ENCODE measurements at places on chromosomes 1 and 21. TPM values are rescaled to one million over a fixed set of nuclear protein-coding genes. Genes with fewer than 3 reads are reported as not detected.

DNA sequence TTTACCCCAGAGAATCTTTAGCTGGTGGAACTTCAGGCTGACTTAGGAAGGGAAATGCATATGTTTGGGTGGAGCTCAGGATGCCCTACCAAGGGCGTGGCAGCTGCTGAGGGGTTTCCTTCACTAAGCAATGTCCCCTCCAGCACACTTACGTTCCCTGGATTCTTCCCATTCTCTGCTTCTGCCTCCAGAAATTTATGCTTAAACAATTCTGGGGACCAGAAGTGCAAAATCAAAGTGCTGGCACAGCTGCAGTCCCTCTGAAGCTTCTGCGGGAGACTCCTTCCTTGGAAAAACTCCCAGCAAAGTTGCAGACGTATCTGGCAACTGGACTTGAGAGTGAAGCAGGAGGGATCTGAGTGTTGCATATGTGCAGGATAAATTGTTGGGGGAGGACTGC, 402.8 kb downstream of the PCP4 start:
- no peak for DNase-seq

GRCh38 chr1:43294761-43295160, 6.0 kb upstream of the TIE1 start:
- DNase-seq: no peak

DNA sequence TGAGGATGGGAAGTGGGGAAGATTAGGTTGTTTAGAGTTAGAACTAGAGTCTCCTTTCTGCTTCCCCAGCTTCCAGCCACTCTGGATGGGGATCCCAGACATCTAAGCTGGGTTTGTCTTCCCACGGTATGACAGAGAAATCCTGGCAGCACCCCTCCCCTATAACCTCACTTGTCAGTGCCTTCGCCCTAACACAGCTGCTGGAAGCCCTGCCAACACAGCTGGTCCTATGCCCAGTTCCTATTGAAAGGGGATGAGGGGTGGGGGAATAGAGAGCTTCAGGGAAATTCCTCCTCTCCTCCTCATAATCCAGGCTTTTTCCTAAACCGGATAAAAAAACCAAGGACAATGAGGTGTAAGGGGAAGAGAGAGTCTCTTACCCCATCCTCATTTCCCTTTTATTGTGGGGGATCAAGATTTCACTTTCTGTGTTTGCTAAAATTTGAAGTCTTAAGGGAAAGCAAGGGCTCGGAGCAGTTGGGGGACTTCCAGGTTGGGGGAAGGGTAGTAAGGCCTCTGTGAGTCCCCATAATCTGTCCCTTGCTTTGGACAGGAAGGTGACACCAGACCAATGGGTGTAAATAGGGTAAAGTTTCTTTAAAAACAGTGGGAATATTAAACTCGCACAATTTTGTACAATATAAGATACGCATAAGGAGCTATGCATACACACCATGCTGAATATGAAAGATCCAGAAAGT, 590 bp downstream of the TMOD4 start:
- peak; percentile 7 for DNase-seq

- DNase-seq: no peak
Measured at GRCh38 chr1:107949467-107950253, 15.3 kb downstream of the VAV3 start.

- no peak for DNase-seq
Measured at GRCh38 chr1:191582169-191582568, 576.1 kb upstream of the RGS18 start.

DNA sequence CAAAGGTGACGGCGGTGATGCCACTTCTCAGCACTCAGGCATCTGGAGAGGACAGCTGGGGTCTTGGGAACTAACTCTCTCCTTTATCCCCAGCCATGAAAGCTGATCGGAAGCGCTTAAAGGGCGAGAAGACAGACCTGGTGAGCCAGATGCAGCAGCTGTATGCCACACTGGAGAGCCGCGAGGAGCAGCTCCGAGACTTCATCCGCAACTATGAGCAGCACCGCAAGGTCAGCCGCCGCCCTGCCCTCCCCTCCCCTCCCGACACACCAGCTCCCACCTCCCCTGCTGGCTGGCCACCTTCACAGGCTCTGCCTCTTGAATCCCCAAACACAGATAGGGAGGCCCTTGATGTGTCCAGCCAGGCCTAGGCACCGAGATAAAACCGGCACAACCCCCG, 118.9 kb upstream of the TMEM51 start:
- DNase-seq: no peak

GRCh38 chr1:41758904-41759548, 159.7 kb downstream of the HIVEP3 start:
- peak; percentile 92 for DNase-seq

DNA sequence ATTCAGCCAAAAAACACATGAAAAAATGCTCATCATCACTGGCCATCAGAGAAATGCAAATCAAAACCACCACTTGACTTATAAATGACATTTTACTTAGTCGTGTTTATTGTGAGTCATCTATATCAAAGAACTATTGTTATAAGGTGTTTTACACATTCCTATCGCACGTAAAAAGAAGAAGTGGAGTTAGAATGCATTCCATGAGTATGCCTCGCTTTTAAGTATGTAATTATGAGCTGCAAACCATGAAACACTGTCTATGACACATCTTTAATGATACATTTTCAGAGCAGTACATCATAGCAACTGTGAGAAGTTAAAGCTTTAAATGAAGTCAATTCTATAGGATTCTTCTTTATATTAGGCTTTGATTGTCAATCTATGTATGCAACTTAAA, 614.3 kb upstream of the ADAMTS5 start:
- DNase-seq: peak; percentile 65

DNA sequence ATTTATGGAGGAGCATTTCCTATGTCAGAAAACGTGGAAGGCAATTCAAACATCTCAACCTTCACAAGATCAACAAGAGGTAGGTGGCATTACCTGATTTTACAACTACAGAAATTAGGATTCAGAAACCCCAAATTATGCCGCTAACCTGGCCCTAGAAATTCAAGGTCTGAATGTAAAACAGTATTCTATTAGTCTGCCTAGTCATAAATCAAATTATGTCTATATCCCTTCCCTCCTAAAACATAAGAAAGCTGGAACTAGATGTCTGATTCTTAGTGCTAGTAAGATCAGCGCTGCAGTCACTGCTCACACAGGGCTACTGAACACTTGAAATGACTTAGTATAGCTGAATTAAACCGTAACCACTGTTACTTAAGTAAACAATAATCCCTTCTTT, 1.4 kb downstream of the TOMM20 start:
- DNase-seq: peak; percentile 46

DNA sequence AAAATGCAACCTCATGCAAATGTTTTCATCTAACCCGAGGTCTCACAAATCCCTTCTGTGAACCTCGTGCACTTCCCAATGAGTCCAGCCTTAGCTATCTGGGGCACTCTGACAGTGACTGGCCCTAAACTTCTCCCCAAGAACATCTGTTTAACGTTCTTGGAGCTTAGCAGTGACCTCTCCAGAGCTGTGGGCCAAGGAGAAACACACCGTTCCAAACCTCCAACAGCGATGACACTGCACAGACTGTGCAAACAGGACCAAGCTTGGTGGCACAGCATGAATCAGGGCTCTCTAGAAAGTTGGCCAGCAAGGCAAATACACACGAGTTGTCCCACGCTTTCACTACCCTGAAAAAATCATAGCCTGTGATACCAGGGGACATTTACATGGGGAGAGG, 15.8 kb downstream of the BEND5 start:
- DNase-seq: peak; percentile 28

DNA sequence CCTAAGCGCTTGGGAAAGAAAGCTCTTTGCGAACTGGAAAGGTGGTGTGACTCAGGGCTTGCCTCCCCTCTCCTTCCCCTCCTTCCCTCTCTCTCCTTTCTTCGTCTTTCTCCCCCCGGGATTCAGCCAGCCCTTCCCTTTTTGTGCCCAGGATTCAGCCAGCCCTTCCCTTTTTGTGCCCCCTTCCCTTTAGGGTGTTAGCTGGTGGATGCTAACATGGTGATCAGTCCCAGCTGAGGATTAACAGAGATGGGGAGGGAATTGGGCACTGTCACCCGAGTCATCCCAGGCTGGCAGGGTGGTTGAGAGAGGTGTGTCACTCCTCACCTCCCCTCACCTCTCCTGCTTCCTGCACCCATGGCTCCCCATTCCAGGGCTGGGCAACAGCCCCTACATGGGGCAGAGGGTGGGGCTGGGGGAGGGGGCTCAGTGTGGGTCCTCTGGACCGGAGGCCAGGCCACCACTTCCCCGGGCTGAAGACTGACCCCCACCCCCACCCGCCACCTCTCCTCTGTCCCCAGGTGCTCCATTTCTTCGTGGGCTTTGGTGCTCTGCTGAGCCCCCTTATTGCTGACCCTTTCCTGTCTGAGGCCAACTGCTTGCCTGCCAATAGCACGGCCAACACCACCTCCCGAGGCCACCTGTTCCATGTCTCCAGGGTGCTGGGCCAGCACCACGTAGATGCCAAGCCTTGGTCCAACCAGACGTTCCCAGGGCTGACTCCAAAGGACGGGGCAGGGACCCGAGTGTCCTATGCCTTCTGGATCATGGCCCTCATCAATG, 51.5 kb downstream of the ELK4 start:
- no peak for DNase-seq

- peak; percentile 3 for DNase-seq
Measured at GRCh38 chr1:88650676-88651418, 33.2 kb upstream of the PKN2 start.

GRCh38 chr1:161133220-161133740, 813 bp upstream of the DEDD start:
- peak; percentile 37 for DNase-seq

- DNase-seq: no peak
Measured at GRCh38 chr1:211874521-211875347, 44.2 kb upstream of the LPGAT1 start.

DNA sequence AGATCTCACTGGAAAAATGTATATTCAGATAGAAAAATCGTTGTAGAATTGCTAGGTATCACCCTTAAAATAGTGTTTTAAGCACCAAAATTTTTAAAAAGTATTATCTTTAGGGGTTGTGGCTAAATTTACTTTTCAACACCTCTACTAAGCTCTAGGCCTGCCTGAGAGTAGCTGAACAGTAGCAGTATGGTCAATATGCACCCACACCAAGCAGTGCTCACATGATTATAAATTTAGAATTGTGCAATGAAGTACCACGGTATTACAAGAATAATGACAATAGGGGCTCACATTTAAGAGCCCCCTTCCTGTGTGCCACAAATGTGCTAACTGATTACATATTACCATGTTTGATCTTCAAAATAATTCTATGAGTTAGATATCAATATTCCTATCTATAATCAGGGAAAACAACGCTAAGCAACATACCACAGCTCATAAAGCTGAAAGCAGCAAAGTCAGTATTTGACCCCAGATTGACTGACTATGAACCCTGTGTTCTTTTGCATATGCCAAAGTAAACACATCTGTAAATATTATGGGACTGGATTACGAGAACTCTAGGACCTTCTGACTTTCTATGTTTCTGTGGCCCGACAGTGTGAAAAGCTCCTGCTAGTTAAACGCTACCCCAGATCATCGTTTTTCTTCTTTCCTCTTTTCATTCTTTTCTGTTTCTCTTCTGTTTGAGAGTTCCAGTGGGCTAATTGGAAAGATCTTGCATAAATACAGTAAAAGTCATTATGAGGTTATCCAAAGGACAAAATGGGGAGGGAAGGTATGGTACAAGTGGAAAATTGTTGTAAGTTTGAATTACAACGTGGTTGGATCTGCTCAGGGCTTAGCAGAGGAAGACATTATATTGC, 201.1 kb upstream of the C1orf87 start:
- DNase-seq: no peak

GRCh38 chr1:28115267-28115666, 26.9 kb upstream of the EYA3 start:
- no peak for DNase-seq

DNA sequence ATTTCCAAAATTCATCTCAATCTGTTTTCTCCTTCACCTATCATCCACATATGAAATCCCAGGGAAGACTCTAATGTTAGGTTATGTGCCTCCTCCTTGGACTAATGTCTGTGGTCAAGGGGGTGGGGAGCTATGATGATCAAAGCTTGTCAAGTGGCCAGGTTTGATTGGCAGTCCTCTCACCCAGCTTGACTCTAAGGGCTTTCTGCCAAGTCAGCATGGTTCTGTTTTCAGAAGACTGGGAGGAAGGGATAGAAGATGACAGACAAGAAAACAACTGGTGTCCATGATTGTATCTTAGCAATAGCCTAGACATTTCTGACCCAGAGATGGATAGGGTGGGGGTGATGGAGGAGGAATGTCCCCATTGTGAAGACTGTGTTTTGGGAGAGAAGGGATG, 9.1 kb upstream of the THEM5 start:
- no peak for DNase-seq

GRCh38 chr21:25934771-25935224, 200.0 kb downstream of the GABPA start:
- DNase-seq: peak; percentile 97

GRCh38 chr1:53616511-53616910, 122.5 kb downstream of the GLIS1 start:
- no peak for DNase-seq

DNA sequence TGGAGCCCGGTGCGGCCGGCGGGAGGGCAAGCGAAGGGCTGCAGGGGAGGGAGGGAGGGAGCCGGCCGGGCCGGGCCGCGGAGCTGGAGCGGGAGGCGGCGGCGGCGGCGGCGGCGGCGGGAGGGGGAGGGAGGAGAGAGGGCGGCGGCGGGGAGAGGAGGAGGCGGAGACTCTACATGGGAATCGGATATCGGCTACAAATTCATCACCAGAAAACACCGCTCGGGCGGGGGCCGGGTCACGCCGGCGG, at the start of gene AKT3:
Gene AKT3, minus strand, starts transcription at position 42 of the 250 bp plus-strand sequence. CDS start 7,073 bp downstream, outside the sequence.
- peak; percentile 94 for DNase-seq

GRCh38 chr1:183043872-183044854, 20.9 kb downstream of the LAMC1 start:
- peak; percentile 97 for DNase-seq

DNA sequence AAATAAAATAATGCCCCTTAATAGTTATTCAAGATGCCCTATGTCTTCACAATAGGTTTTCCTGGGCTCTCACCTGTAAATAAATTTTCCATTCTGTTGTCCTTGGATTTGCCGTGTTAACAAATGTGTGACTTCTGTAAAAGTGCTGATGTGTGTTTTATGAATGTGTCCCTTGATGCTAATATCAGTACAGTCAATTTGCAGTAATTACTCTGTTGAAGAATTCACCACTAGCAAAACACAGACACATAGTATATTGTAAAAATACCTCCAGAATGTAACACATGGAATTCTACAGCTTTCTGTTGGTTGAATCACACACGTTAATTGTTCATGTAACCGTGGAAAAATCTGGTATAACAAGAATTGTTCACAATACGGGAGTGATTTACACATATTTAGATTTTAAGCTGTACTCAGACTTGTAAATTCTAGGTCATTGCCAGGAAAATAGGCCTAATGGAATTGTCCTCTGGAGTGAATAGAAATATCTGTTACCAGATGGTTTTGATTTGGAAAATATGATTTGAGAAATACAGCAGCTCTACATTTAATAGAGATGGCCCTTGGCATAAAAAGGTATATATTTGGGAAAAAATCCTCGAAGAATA, 36.7 kb upstream of the KCNK2 start:
- peak; percentile 62 for DNase-seq

The GLIS1 gene
- 1.0 TPM for total RNA-seq

The KMO gene
- not detected for total RNA-seq

The CFHR2 gene
- not detected for total RNA-seq

The FCER1G gene
- not detected for total RNA-seq

The LCE1B gene
- total RNA-seq: not detected

The CFAP141 gene
- total RNA-seq: not detected

The GPA33 gene
- not detected for total RNA-seq

The EPHX1 gene
- 21.9 TPM for total RNA-seq

The LCE3D gene
- not detected for total RNA-seq

The ORC1 gene
- total RNA-seq: 1.9 TPM

The TMEM240 gene
- total RNA-seq: 3.3 TPM

The IGFN1 gene
- total RNA-seq: not detected
